ENCODE measurements at places on chromosomes 11 and 22.

GRCh38 chr11:131889760-131890581 lies 519.6 kb downstream of the NTM start:
- DNase-seq, result no peak

DNA sequence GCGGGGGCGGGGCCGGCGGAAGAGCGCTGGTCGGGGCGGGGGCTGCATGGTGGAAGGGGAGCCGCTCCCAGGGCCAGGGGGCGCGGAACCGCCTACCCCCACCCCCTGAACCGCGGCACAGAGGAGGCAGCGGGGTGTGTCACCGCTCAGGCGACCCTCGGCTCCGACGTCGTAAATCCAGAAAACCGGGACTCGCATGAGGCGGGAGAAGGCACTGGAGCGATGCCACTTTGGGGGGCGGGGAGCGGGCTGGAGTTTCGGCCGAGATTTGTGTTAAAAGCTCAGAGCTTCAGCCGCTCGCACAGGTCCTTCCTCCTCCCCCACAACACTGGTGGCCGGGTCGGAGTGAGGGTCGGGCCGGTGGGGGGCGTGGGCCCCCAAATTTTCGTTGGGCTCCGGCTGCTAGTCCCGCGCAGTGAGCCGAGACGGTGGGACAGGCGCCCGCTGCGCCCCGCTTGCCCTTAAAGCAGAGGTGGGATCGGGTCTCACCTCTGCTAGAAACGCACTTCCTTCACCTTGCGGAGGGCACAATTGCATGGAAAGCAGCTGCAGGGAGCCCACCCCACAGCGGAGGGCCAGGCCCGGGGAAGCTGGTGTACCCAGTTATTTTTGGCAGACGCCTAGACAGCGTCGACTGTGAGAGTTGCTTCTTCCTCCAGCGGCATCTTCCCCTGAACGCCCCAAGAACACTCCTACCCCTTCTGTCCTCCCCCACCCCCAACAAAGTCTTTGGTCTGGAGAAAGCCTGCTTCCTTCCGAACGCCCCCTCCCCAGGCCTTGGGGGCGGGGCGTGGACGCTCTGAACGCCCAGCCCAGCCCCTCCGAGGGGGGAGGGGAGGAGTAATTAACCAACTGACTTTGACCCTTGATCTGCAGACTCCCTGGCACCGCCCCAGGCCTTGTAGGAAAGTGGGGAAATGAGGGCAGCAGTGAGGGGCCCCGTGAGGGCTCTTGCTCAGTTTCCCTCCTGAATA lies 1.1 kb downstream of the OVOL1 start:
- no peak for DNase-seq

DNA sequence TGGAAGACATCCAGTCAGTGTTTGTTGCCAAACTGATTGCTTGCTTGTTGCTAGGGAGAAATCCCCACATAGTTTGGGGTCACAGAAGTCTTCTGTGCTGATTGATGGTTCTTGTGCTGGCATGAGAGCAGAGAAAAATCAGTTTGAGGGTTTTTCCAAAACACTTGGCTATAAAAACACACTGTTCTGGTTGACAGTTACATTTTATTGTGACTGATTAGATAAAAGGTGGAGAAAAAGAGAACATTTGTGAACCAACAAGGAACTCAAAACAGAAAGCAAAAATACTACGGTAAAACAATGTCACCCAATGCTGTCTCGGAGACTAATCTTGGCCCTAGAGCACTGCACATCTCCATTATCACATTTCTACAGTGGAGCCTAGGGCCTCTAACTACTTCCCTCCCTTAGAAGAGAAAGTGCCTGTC lies 14.4 kb upstream of the EIF4G2 start:
- DNase-seq, result no peak

DNA sequence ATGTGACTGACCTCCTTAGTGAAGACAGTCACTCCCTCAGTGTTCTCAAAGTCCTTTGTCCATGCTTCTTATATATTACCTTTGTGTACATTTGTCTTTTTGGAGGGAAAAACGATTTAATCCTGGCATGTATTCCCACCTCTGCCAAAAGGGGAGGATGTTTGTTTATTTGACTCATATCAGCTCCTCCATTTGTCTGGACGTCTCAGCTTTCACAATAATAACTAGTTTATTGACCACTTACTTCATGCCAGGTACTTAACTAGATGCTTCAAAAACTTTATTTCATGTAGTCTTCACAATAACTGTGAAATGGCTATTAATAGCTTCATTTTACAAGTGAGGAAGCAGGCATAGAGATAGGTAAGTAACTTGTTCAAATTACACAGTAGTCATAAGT lies 5.3 kb downstream of the TBCEL start:
- no peak for DNase-seq

GRCh38 chr22:42820045-42820763 lies 36.9 kb downstream of the ARFGAP3 start:
- no peak for DNase-seq

- DNase-seq, result peak; percentile 86
These were observed 31.2 kb downstream of the PDE2A start for GRCh38 chr11:72642884-72643522.

DNA sequence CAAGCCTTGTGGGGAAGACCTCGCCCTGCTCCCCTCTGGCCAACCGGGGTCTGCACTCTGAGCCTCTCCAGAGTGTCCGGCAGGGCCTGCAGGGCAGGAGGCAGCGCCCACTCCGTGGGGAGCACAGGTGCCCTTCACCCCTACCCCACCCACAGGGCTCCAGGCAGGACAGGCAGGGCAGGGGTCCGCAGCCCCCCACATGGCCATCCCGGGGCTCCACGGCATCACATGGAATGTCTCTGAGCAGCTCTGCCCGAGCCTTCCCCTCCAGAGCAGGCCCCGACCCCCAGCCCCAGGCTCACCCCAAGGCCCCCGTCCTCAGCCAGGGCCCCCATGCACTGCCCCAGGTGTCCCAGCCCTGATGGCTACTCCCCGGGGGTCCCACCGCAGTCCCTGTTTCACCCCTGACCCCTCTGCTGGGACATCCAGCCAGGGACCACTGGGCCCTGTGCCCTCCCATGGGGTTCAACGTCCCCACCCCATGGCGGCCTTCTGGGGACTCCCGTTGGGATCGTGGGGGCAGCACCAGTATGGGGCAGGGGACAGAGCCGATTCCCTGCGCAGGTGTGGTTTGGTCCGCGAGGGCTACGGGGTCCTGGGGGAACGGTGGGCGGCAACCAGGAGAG lies 77.7 kb downstream of the BRD1 start:
- DNase-seq, result no peak

DNA sequence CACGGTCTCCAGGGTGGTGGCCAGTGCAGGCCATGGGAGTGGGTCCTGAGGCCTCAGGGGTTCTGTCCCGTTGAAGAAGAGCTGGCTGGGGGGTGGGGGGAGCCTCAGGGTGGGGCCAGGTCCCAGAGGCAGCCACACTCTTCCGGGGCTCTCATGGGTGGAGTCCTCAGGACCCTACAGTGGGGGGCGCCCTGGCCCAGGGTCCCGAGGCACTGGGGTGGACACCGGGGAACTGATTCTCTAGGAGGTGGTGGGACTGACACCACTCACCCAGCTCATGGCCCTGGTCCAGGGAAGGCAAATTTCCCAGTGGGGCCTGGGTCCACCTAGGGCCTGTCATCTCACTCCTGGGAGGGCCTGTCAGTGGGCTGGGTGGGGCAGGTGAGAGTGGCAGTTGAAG lies 12.8 kb downstream of the GGT5 start:
- no peak for DNase-seq

Measured in activated T-cell treated with anti-CD3 and anti-CD28 coated beads, Interleukin-2, amount 50 U/mL, for 24 hours (primary cell).